ENCODE measurements at places on chromosomes 1 and 21. TPM values are rescaled to one million over a fixed set of nuclear protein-coding genes. Genes with fewer than 3 reads are reported as not detected.

DNA sequence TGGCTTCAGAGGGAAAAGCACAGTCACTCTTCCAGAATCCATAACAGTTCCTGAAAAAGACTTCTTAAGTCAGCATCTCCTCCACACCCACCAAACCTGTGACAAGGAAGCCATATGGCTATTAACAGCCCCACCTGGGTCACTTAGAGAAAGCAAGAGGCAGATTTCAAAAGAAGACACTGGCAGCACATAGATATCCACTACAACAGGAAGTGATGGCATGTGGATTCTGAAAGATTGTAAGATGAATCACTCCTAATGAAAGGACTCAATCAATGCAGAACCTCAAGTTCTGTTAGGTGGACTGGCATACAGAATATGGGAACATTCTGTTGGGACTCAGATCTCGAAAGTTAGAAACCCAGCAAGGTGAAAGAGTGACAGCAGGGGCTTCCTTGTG is 365.9 kb downstream of the TGFB2 start:
- DNase-seq = no peak

- no peak for DNase-seq
Observed at GRCh38 chr1:117396074-117396473, 28.8 kb downstream of the MAN1A2 start.

GRCh38 chr1:31828926-31829690 is 13.3 kb upstream of the SPOCD1 start:
- peak; percentile 18 for DNase-seq

DNA sequence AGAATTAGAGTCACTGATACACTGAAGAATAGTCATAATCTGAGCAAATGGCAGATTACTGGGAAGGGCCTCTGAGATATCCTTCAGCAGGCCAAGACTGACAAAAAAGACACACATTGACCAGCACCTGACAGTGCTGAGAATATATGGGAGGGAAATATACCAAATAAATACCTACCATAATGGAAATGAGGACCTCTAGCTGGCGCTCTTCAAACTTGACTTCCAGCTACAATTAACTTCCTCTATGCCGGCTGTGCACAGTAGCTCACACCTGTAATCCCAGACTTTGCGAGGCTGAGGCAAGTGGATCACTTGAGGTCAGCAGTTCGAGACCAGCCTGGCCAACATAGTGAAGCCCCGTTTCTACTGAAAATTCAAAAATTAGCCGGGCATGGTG is 69.5 kb downstream of the NPHS2 start:
- DNase-seq = no peak

- DNase-seq = no peak
Observed at GRCh38 chr1:44693900-44694299, 19.4 kb downstream of the ARMH1 start.

DNA sequence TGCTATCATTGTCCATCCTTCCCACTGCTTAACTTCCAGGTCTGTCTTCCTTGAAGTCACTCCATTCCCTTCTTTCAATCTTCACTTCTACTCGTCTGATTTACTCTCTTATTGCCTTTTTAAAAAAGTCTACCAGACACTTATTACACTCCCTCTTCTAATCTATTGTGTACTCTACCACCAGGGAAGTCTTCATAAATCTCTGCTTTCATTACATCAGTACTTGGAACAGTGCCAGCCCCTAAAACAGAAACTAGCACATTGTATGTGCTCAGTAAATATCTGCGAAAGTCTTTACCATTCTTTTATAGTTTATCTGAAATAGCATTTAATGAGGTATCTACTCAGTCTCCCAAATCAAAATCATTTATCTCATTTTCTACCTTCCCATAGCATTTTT is 236.4 kb downstream of the USH2A start:
- DNase-seq = no peak

DNA sequence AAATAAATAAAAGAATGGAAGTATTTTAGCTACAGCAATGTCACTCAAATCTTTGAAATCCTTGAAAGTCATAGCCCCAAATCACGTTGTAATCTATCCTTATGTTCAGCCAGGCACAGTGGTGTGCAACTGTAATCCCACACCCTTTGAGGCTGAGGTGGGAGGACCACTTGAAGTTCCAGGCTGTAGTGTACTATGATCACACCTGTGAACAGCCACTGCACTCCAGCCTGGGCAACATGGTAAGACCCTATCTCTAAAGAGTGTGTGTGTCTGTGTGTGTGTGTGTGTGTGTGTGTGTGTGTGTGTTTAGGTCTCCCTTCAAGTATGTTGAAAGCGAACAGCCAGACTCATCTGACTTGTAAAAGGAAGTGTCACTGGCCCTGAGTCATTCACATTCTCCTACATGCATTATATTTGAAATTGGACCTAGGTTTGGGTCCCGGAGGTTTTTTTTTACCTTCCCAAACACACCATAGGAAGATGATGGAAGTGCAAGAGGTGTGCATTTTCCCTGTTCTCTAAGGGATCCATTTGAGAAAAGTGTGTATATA is 50.1 kb downstream of the ZNF281 start:
- DNase-seq = no peak

The RHD gene
- total RNA-seq = not detected

GRCh38 chr1:29974316-29974724 is 738.0 kb downstream of the PTPRU start:
- DNase-seq = no peak

DNA sequence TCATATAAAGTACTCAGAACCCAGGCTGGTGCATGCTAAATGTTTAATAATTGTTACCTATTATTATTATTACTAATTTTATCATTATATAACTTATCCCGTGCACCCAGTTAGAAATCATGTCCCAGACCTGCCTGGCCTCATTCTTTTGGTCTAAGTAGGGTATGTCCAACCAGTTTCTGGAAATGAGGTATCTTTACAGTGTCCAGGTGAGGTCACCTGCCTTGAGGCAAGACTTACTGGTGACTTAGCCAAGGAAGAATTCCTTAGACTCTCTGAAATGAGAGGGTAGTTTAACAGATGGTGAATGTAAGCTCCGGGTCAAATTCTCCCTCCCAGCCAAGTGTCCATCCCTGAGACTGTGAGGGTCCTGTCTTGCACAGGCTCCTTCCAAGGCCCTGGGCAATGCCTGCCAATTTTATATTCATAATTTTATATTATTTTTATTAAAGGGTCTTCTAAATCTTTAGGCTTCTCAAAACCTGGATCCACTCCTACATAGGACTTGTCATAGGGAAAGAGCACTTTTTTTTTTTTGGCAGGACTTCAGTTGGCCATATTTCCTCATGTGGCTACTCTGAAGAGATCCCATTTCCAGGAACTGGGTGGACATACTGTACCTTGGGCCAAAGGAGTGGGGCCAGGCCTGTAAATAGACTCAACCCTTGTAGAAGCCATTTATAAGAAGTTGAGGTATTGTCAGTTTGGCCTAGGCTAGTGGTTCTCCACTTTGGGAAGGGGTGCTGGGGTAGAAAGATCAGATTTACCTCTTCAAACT is 96.7 kb upstream of the KCNA3 start:
- DNase-seq = no peak

DNA sequence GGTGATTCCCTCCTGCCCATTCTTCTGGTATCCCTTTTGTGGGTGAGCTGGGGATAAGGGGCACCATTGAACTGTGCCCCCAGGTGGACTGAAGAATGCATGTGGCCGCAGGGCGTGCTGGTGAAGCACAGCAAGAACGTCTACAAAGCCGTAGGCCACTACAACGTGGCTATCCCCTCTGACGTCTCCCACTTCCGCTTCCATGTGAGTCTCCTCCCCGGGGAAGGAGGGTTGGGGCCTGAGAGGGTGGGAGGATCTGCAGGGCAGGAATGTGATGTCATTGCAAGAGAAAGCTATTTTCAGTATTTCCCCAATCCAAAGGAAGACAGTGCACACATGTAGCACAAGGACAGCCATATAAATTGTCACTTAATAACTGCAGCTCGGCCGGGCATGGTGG is 7.5 kb upstream of the KPNA6 start:
- DNase-seq = no peak

GRCh38 chr1:60483509-60483908 is 409.9 kb upstream of the C1orf87 start:
- DNase-seq = no peak

DNA sequence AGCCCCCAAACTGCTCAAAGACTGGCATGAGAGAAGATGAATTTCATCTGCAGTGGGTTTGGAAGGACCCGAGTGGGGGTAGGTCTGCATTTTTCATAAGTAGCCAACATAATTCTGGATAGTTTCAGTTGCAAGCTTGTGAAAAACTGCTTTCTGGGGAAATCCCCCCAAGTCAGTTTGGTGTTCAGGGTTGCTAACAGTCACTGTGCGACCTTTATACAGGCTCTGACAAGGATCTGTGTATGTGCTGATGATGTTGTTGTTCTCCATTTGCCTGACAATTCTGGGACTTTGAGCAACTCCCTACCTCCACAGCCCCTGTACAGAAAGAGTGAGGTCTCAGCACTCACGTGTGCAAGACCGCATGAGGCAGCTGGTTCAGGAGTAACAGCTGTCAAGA is 87.9 kb downstream of the SUSD4 start:
- no peak for DNase-seq

The ALX3 gene
- total RNA-seq = not detected

DNA sequence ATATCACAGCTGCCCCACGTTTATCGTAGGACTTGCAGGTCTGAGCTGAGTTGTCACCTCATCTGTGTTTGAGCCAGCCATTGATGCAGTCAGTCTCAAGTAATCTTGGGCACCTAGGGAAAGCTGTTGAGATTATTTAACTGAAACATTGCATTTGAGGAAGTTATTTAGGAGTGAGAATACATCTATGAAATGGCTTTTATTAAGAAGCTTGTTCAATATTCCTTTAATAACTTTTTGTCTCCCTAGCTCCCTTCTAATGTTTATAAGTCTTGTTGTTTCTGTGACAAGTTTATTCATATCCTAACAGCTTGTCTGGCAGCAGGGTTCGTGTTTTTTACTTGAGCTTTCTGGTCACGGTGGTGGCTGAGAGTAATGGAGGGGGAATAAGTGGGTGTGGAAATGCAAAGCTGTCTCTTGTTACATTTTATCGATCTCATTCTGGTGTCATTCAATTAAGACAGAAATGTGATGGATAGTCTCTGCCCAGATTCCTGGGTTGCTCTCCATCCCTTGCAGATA is 555.9 kb downstream of the USP25 start:
- no peak for DNase-seq

The GRIK3 gene
- total RNA-seq = not detected

The PLCH2 gene
- total RNA-seq = 9.8 TPM

DNA sequence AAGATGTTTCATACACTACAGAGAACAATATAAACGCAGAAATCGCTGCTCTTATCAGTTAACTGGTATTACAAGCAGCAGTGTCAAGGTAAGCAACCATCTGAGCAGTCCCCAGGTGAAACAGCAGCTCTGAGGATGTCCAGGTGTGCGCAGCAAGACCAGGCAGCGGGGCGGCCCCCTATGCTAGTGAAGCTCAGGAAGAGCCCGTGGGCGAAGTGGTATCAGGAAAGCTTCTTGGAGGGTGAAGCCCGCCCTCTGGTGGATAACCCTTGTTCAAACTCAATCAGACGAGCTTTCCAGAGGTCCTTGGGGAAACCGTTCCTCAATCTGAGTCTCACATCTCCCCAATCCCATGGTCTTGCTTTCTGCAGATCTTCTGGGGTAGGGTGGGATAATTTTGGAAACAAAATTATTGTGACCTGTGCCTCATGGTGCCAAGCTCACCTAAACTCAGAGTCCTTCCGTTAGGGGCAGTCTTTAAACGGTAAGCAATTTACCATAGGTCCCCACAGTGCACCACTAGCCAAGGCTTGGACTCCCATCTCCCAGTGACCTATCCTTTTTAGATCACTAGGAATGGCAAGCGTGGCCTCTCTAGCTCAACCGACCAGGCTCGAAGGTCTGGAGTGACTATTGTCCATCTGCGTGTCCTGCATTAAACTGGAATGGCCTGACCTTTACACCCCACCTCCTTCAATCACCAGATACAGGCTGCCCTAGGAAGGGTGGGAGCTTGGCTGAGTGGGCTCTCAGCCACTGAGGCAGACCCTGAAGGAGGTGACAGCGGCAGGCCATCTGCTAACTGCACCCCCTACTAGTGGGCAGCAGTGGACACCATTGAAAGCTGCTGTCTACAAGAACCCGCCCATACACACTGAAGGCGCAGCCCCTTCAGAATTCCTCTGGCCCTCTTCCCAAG is 13.6 kb upstream of the FAM110D start:
- peak; percentile 86 for DNase-seq

GRCh38 chr1:184557423-184558347 is 170.9 kb downstream of the C1orf21 start:
- no peak for DNase-seq

DNA sequence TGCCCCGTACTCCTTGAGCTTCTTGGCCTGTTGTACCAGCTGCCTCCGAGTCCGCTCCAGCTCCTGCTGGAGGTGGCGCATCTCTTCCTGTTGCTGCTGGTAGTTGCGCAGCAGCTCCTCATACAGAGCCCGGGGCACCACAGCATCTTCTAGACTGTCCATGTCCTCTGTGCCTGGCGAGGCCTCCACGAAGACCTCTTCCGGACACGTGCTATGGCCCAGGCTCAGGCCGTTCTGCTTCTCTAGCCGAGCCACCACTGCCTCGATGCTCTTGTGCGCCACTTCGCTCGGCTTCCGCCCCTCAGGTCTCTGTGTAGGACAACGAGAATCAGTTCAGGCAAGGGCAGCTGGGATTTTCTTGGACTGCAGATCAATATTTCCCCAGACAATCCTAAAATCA is 17.7 kb downstream of the BEND5 start:
- DNase-seq = no peak

- DNase-seq = no peak
Observed at GRCh38 chr21:45029298-45029947, 45.0 kb upstream of the ADARB1 start.

DNA sequence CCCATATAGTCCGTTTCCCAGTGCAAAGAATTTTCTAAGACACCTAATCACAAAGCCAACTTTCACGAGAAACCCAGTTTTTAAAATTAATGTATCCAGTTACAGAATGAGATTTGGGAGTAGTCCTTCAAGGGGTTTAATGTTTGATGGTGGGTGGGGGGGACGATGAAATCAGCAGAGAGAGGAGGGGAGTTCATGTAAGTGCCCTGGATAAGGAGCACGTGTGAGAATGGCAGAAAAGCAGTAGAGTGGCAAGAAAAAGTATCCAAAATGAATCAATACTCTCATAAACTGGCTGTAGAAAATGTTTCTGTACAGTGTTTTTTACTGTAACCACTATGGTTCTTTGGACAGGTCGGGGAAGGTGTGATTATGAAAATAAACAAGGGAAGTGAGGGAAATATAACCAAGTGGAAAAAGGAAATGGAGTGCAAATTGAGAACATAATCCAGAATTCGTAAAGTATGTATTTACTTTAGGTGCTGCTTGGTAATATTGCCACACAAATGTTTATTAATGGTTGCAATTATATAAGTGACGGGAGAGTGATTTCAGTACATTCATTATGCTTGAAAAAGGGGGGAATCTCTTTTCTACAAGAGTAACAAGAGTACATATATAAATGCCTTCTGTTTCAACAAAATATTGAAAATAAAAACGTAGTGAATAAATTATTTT is 118.7 kb upstream of the RRP15 start:
- no peak for DNase-seq

- DNase-seq = no peak
Observed at GRCh38 chr1:169697755-169698154, 13.7 kb downstream of the SELL start.

DNA sequence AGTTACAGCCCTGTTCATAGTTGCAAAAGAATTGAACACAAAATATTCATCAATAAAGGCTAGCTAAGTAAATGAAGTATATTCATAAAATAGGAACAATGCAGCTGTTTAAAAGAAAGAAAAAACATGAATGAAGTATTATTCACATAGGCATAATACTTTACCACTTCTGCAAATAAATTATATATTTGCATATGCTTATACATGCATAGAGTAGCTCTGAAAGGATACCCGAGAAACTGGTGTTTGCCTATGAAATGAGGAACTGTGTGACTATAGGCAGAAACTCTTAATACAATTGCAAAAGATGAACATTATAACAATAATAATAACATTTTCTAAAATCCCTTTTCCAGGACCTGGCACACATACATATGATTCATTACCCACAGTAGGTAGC is 385.9 kb downstream of the DSCAM start:
- DNase-seq = no peak
